Dermis microvascular lymphatic vessel endothelial cell (primary cell): ENCODE measurements at places on chromosomes 1 and 21. TPM values are rescaled to one million over a fixed set of nuclear protein-coding genes. Genes with fewer than 3 reads are reported as not detected.
A peak's percentile ranks its signal among the peaks of the same experiment; 100 is the strongest.

DNA sequence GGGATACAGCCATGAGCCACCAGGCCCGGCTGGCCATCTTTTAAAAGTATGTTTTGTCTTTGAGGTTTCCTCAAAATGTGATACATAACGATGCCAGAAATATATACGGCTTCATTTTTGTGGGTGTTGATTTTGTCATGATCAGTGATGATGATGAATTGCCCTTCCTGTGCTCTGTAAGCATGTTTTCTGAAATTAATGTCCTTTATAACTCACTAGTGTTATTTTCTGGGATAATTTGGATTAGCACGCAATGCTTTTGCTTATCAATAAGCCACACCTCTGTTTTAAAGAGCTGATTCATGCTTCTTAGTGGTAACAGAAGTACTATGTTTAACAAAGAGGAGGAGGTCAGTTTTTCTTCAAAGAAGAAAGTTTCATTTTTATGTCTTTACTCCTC, 25.6 kb downstream of the PHACTR4 start:
- no peak for DNase-seq

GRCh38 chr1:185463011-185463410, 146.0 kb upstream of the IVNS1ABP start:
- no peak for DNase-seq

DNA sequence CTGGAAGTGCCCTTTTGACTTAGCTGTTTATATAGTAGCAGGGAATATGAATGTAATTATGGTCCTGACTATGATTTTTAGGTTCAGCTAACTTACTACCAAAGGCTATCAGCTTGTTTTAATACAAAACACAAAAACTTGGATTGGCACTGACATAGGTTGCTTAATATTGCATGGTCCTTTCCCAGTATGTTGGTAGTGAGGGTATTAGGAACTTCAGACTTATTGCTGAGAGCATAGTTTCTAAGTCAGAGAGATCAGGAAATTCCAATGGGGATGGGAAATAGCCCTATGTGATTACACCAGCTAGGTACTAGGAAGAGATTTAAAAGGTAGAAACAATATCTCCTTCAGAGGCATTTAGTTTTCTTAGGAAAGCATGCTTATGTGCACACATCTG, 7.7 kb downstream of the ARID1A start:
- DNase-seq, result no peak

DNA sequence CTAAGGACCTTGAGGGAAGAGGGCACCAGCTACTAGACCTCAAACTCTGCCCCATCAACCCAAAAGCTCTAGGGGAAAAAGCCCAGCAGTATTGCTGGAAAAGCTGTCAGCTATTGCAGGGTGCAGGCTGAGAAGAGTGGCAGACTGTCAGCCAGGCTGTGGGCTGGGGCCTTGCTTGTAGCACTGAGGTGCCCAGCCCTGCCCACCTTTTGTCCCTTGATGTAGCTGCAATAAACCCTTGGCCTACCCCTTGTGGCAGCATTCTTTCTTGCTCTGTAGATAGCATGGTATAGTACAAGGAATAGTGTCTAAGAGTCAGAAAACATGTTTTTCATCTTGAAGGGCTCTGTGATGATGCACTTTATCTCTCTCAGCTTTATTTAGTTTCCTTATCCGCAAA, 39.4 kb downstream of the CDC14A start:
- DNase-seq, result no peak

DNA sequence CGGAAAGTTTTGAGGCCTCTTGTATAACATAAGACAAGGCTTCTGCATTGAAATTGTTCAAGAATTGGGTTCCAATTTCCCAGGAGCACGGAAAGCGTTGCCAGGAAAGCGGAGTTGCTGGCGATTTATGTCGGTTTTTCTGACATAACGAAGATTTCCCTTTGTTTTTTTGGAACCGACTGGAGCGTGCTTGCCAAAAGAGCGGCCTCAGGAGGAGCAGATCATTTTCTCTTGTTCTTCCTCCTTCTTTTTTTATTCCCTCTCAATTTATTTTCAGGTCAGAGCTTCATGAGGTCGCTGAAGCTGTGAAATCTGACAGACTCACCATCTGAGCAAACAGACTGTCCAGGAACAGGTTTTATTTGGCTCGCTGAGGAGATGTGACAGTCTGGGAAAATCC, 275.5 kb downstream of the CAMTA1 start:
- DNase-seq, result no peak

DNA sequence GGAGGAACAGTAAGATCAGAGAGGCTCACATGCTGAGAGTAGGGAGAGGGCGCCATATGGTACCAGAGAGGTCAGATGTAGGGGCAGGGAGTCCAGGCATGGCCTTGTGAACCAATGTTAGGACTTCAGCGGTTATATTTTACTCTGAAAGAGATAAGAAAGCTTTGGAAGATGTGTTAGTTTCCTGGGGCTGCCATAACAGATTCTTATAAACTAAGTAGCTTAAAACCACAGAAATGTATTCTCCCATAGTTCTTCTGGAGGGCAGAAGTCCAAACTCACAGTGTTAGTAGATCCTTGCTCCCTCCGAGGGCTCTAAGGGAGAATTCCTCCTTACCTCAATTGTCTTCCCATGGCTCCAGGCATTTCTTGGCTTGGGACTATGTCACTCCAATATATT, 502.5 kb upstream of the ADGRL2 start:
- DNase-seq, result no peak

GRCh38 chr21:42850866-42851391, 28.4 kb downstream of the WDR4 start:
- DNase-seq, result peak; percentile 33

DNA sequence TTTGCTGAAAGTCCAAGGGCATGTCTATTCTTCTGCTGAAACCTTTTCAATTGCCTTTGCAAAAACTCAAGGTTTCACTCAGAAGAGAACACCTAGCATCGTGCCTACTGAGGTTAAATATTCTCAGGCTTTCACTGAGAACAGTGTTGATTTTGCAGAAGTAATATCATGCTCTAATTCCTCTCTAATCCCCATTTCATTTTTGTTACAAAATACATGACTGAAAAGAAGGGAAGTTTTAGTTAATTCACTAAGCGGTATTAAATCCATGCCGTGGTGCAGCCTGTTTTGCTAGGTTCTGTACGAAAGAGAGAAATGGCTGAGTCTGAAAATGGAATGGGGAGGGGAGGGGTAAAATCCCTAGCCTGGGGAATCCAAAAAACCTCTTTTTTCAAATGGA, 163.2 kb upstream of the CAMK1G start:
- no peak for DNase-seq

GRCh38 chr1:31166462-31166861, 73.2 kb downstream of the NKAIN1 start:
- DNase-seq, result no peak

DNA sequence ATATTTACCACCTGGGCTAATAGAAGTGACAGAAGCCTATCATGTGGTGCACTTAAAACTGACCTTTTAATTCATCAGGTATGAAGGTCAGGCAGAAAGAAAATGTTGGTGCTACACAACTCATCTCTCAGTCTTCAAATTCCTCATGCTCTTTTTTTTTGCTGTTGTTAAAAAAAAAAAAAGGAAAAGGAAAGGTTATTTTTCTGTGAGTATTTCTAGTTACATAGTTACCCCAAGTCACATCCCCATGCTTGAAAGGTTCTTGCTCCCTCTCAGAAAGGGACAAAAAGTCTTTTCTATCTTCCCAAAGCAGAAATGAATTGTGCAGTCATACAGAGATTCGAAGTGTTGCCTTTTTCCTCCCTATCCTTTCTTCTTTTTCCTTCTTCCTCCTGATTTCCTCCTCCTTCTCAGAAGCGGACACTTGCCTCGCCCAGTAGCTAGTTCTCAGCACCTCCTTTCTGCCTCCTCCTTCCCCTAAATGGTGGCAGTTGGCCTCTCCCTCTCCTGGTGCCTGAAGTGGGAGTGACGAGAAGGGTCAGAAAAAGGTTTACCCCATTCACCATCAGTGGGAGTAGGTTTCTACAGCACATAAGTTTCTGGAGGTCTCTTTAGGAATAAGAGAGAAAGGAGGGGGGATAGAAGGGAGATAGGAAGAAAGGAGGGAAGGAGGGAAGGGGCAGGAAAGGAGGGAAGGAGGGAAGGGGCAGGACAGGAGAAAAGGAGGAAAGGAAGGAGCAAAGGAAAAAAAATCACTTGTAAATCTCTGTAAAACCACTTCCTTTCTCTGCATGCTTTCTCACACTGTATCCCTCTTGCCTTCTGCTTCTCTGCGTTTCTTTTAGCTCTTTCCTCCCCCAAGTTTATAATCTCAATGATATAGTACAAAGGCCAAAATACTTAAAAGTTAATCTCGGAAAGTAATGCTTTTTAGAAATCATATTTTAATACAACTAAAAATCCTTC, 20.4 kb upstream of the C1orf105 start:
- DNase-seq, result no peak

DNA sequence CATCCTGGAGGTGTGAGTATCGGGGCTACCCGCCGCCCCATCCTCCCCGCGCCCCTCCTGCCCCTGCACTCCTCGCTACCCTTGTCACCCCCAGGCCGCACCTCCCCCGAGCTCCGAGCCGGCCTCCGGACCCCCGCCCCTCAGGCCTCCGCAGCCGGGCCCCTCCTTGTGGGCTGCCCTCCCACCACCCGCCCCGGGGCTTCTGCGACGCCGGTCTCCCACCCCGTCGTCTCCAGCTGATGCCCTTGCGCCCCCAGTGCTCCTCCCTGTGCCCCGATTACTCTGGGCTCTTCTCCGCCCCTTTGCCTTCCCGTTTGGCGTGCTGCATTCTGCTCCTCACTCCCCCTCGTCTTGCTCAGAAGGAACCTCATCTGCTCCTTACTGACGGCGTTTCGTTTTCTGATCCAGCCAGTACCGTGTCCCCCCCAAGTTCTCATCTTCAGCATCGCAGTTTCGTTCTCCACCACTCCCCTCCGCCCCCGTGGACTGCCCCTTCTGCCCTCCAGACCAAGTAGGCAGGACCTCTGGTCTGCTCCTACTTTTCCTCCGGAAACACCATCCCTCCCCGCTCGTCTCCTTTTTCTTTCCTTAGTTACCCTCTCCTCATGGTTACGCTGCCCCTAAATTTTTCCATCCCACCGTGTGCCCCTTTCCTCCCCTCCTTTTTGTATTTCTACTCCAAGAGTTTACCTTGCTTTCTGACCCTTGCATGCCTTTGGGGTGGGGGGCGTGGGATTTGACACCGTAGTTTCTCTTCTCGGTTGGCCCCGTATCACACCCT, 841 bp downstream of the SNX27 start:
- DNase-seq, result no peak

- DNase-seq, result no peak
These were observed 19.5 kb downstream of the KIF17 start for GRCh38 chr1:20698195-20698910.

GRCh38 chr1:51219022-51219421, 17.1 kb upstream of the RNF11 start:
- DNase-seq, result no peak

- DNase-seq, result no peak
These were observed 118.9 kb downstream of the GDAP2 start for GRCh38 chr1:117810553-117810952.

- DNase-seq, result no peak
These were observed 99.8 kb downstream of the INTS7 start for GRCh38 chr1:211935448-211935970.

DNA sequence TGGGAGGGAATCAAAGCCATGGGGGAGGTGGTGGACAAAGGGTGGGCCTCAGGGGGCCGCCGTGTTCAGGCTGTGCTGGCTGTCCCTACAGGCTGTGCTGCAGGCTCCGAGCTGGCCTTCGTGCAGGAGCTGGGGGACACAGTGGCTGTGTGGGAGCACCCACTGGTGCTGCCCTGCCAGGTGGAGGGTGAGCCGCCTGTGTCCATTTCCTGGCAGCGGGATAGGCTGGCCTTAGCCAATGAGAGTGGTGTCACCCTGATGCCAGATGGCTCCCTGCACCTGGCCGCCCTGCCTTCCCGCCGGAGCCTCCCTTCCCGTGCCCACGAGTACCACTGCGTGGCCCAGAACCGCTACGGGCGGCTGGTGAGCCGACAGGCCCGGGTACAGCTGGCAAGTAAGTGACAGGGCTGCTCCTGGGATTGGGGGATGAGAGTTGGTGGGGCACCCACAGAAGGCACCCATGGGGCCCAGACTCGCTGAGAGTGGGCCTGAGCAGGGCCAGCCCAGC, 20.2 kb downstream of the SLC27A3 start:
- no peak for DNase-seq

GRCh38 chr1:32363713-32364112, 1.4 kb downstream of the TSSK3 start:
- no peak for DNase-seq

- DNase-seq, result no peak
These were observed 3.4 kb downstream of the ATP13A2 start for GRCh38 chr1:17008208-17008855.

- peak; percentile 81 for DNase-seq
These were observed 30.2 kb downstream of the DPH5 start for GRCh38 chr1:100995198-100995988.

Gene UBL4B
- not detected in 2 replicates for total RNA-seq

Gene AADACL4
- total RNA-seq, result not detected in 2 replicates

Gene NUF2
- 4.2 and 11.8 TPM in 2 replicates for total RNA-seq

Gene TFF2
- not detected in 2 replicates for total RNA-seq

Gene GPR153
- 0.90 and 3.0 TPM in 2 replicates for total RNA-seq

Gene ACTL8
- total RNA-seq, result not detected in 2 replicates

Gene CELA3A
- total RNA-seq, result not detected in 2 replicates

Gene SYDE2
- total RNA-seq, result 4.0 and 6.1 TPM in 2 replicates

Gene FAM151A
- not detected in 2 replicates for total RNA-seq

Gene CLDN19
- not detected in 2 replicates for total RNA-seq

Gene LRRC53
- not detected in 2 replicates for total RNA-seq
